HCT116 (cell line): ENCODE measurements at places on chromosomes 13 and 19. TPM values are rescaled to one million over a fixed set of nuclear protein-coding genes. Genes with fewer than 3 reads are reported as not detected.

- no peaks in the 10 kb centered on the region for H3K27me3 ChIP-seq
- no peak overlapping the region for H3K27ac ChIP-seq
- DNase-seq = no peak
- no peak overlapping the region for H3K4me3 ChIP-seq
- H3K36me3 ChIP-seq = no peaks in the 10 kb centered on the region
- no peaks in the 10 kb centered on the region for H3K4me1 ChIP-seq
These were observed 1992.9 kb upstream of the PCDH20 start for GRCh38 chr13:63408331-63409189.

DNA sequence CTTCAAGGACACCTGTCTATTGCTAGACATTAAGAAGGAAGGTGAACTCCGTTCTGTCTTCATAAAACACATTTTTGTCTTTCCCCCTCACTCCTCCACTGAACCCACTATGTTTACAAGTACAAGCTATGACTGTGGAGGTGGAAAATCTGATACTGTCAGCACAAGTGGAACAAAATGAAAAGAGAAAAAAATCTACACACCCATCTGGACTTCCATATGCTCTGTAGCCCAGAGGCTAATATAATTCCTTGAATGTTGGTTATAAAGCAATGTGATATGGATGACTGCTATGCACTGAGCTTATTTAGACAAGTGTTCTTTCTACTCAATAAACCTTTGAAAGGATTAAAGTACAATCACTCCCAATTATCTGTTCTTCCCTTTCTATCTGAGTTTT lies 713.5 kb downstream of the DIAPH3 start:
- H3K27ac ChIP-seq = no peak overlapping the region
- H3K4me1 ChIP-seq = no peaks in the 10 kb centered on the region
- H3K27me3 ChIP-seq = no peaks in the 10 kb centered on the region
- H3K36me3 ChIP-seq = no peaks in the 10 kb centered on the region
- no peak for DNase-seq
- H3K4me3 ChIP-seq = no peak overlapping the region

Gene NLRP7
- not detected for total RNA-seq

GRCh38 chr13:29801102-29801501 lies 49.3 kb downstream of the UBL3 start:
- no peaks in the 10 kb centered on the region for H3K36me3 ChIP-seq
- no peak for DNase-seq
- no peak overlapping the region for H3K4me3 ChIP-seq
- no peak overlapping the region for H3K27ac ChIP-seq

Gene TYROBP
- total RNA-seq = 0.49 TPM

DNA sequence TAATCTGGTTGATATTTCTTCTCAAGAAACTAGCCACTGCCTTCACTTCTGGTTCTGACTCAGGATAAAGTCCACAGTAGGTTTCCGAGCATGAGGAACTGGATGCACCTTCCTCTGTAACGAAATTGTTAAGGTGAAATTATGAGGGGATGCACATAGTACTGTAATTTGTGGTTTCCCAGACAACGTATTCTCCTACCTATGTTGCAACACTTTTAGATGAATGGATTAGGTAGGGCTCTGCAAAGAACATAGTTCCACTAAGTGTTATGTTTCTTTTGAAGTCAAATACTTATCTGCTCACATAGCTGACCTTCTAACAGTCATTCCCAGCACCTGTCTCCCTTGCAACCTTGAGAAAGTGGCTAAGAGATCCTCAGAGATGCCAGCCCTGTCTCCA lies 5.7 kb upstream of the ZC3H13 start:
- H3K27me3 ChIP-seq = no peaks in the 10 kb centered on the region
- no peak overlapping the region for H3K4me3 ChIP-seq
- DNase-seq = no peak
- no peak overlapping the region for H3K27ac ChIP-seq
- H3K4me1 ChIP-seq = peaks cover 4% of the 10 kb centered on the region; the same call in 1 of the 2 replicates

- no peaks in the 10 kb centered on the region for H3K4me1 ChIP-seq
- no peak overlapping the region for H3K4me3 ChIP-seq
- no peak overlapping the region for H3K27ac ChIP-seq
- DNase-seq = no peak
These were observed 54.4 kb downstream of the ERCC5 start for GRCh38 chr13:102900193-102900608.

Gene ZNF548
- 8.7 TPM for total RNA-seq

- H3K36me3 ChIP-seq = no peaks in the 10 kb centered on the region
- H3K27me3 ChIP-seq = no peaks in the 10 kb centered on the region
- H3K27ac ChIP-seq = no peak overlapping the region
- H3K4me3 ChIP-seq = no peak overlapping the region
- DNase-seq = no peak
These were observed 27.7 kb downstream of the TUBA3C start for GRCh38 chr13:19153782-19154450.

Gene KLC3
- total RNA-seq = 22.8 TPM

- DNase-seq = no peak
- H3K4me1 ChIP-seq = no peaks in the 10 kb centered on the region
- H3K27ac ChIP-seq = no peak overlapping the region
These were observed 6.6 kb downstream of the TMEM272 start for GRCh38 chr13:51838240-51838846.

DNA sequence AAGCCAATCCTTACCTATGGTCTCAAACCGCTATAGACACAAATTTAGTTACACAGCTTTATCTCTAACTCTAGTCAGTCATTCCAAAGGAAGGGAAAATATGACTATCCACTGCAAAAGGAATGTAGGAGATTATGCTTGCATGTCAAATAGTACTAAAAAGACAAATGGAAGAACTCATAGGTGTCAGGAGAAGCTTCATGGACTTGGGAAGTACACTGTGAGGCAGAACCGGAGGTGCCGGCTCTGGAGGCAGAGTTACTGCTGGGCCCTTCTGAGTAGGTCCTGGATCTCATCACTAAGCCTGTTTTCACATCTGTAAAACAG lies 97.5 kb downstream of the FOXO1 start:
- no peak for DNase-seq
- no peaks in the 10 kb centered on the region for H3K27me3 ChIP-seq
- H3K27ac ChIP-seq = no peak overlapping the region
- H3K4me1 ChIP-seq = no peaks in the 10 kb centered on the region
- H3K4me3 ChIP-seq = no peak overlapping the region

Gene SYCN
- total RNA-seq = not detected

DNA sequence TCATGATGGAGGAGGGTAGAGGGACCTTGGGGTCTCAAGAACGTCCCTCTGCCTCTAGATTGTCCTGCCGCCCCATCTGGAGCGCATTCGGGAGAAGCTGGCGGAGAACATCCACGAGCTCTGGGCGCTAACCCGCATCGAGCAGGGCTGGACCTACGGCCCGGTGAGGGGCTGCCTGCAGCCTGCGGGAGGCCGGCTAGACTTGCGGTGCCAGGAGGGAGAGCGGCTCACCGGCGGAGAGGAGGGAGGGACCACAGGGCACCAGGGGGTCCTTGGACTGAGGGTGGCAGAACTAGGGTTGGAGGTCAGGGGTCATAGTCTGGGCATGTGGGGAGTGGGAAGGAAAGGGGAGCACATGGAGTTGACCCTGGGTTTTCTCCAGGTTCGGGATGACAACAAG lies 29.9 kb downstream of the RYR1 start:
- no peaks in the 10 kb centered on the region for H3K27me3 ChIP-seq
- H3K4me3 ChIP-seq = no peak overlapping the region
- H3K27ac ChIP-seq = no peak overlapping the region
- no peak for DNase-seq

- DNase-seq = no peak
- H3K4me1 ChIP-seq = no peaks in the 10 kb centered on the region
- H3K27me3 ChIP-seq = 0 out of 2 replicates have a peak, but pooled peaks cover 5% of the 10 kb centered on the region
- H3K4me3 ChIP-seq = no peak overlapping the region
- H3K36me3 ChIP-seq = peaks cover 5% of the 10 kb centered on the region; the same call in 1 of the 2 replicates
These were observed 43.8 kb downstream of the ESD start for GRCh38 chr13:46753137-46753536.

DNA sequence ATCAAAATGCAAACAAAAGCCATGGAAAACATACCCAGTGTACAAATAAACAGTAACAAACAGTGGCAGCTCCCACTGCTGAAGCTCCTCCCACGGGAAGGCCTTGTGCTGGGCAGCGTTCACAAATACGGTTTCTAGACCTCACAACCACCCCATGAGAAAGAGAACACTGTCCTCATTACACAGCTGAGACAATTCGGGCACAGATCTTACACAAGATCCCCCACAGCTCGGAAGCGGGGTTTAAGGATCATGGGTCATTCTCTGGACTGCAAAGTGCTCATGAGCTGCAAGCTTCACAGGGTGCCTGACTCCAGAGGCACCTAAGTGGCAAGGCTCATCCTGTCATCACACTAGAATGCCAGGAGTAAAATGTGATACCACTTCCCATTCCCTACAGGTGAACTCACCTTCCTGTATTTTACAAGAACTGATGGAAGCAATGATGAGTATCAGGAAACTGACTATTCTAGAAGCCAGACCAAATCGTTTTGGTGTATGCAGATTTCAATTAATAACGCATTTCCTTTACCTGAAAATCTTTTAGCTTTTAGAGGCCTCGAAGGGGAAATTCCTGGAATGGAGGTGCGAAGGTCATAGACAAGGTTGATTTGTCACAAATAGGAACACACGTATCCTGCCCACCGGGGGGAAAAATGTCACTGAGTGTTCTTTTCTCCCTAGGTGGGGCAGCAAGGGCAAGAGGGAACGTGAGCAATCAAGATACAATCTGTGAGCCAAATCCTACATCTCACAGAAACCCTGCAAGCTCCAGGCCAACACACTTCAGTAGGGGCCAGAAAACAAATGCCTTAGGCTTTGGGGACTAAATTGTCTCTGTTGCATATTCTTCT lies 41.2 kb downstream of the STK24 start:
- H3K36me3 ChIP-seq = no peaks in the 10 kb centered on the region
- H3K4me3 ChIP-seq = no peak overlapping the region
- H3K27me3 ChIP-seq = no peaks in the 10 kb centered on the region
- peaks cover 18% of the 10 kb centered on the region; the same call in 1 of the 2 replicates for H3K4me1 ChIP-seq
- no peak for DNase-seq
- H3K27ac ChIP-seq = no peak overlapping the region

DNA sequence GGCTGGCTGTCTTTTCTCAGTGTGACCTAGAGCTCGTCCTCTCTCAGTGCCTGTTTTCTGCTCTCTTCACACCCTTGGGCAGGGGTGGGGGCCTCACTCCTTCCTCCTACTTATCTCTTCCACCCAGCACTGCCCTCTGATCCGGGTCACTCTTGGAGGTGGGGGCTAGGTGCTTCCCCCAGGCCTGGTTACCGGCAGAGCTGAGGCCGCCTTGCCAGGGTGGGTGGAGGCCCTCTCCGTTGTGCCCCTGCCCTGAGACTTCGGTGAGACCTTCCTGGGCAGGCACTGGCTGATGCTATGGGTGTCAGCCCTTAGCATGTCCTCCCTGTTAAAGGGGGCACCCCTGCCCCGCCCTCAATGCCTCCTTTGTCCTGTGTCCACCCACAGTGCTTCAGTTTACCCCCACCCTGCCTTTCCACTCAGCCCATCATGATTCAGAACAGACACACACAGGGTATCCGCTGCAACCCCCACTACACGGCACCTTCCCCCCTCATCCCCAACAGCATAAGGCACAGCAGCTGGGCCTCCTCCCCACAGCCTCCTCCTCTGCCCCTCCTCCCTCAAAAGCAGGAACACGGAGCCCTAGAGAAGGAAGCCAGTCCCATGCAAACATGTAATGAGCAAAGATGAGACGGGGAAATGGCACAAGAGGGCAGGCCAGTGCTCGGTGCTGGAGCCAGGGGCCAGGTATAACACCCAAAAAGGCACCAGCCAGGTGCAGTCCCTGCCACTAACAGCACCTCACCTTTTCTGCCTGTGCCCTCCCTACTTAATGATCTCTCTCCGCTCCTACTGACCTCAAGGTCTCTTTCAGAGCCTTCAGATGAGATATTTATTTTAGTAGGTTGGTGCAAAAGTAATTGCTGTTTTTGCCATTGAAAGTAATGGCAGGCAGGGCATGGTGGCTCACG lies 9.8 kb downstream of the ZGLP1 start:
- H3K36me3 ChIP-seq = no peaks in the 10 kb centered on the region; the same call in 1 of the 2 replicates
- H3K27me3 ChIP-seq = no peaks in the 10 kb centered on the region
- H3K4me3 ChIP-seq = no peak overlapping the region
- peaks cover 6% of the 10 kb centered on the region for H3K4me1 ChIP-seq
- H3K27ac ChIP-seq = no peak overlapping the region

DNA sequence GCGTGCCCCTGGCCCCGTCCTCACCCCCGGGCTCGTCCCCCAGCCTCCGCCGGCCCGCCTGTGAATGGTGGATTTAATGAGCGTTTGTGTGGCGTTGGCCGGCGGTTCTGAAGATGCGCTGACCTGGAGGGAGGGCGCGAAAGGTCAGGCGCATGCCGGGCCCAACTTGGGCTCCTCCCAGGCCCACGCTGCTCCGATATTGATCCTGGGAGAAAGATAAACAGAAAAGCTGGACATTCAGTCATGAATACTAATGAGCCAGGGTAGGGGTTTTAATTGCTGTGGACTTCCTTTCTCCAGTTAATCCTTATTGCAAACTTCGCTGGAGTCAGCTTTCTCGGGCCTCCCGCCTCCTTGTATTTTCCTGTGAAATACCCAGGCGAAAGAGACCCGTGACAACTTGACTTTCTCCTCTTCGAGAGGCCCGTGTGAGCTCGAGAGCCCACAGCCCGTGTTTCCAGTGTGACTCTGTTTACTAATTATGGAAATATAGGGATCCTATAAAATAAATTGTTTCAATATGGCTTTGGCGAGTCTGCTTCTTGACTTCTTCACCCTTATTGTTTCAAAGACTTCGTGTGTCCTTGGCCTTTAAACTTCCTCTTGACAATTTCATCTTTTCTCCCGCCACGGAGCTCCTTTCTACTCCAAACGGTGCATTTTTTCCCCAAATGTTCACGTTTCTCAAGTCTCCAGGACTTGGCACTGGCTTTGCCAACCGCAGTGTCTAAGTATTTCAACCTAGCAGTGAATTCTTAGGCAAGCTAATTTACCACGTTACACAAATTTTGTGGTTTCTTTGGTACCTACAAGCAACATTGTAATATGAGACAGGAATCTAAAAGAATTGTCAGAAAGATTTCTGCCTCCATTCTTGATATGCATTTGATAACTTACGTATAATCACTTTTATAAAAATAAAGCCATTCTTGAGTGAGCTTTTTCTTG lies 10.5 kb downstream of the ZIC2 start:
- H3K27me3 ChIP-seq = peaks cover 39% of the 10 kb centered on the region
- no peak overlapping the region for H3K27ac ChIP-seq
- no peak overlapping the region for H3K4me3 ChIP-seq
- H3K36me3 ChIP-seq = no peaks in the 10 kb centered on the region
- no peak for DNase-seq

GRCh38 chr19:10915130-10916091 lies 13.0 kb downstream of the YIPF2 start:
- H3K27me3 ChIP-seq = no peaks in the 10 kb centered on the region
- DNase-seq = no peak
- H3K36me3 ChIP-seq = peaks cover 31% of the 10 kb centered on the region
- no peaks in the 10 kb centered on the region for H3K4me1 ChIP-seq
- H3K4me3 ChIP-seq = no peak overlapping the region

Gene ATP4A
- 0.27 TPM for total RNA-seq

- no peak overlapping the region for H3K4me3 ChIP-seq
- no peak for DNase-seq
- peaks cover 6% of the 10 kb centered on the region for H3K4me1 ChIP-seq
- no peaks in the 10 kb centered on the region for H3K27me3 ChIP-seq
- peaks cover 3% of the 10 kb centered on the region; the same call in 1 of the 2 replicates for H3K36me3 ChIP-seq
- H3K27ac ChIP-seq = no peak overlapping the region
These were observed 3.7 kb upstream of the ZNF554 start for GRCh38 chr19:2815923-2816322.

Gene OR10H1
- total RNA-seq = 0.17 TPM
